ENCODE measurements at places on chromosomes 12 and 14.
A peak's percentile ranks its signal among the peaks of the same experiment; 100 is the strongest.

DNA sequence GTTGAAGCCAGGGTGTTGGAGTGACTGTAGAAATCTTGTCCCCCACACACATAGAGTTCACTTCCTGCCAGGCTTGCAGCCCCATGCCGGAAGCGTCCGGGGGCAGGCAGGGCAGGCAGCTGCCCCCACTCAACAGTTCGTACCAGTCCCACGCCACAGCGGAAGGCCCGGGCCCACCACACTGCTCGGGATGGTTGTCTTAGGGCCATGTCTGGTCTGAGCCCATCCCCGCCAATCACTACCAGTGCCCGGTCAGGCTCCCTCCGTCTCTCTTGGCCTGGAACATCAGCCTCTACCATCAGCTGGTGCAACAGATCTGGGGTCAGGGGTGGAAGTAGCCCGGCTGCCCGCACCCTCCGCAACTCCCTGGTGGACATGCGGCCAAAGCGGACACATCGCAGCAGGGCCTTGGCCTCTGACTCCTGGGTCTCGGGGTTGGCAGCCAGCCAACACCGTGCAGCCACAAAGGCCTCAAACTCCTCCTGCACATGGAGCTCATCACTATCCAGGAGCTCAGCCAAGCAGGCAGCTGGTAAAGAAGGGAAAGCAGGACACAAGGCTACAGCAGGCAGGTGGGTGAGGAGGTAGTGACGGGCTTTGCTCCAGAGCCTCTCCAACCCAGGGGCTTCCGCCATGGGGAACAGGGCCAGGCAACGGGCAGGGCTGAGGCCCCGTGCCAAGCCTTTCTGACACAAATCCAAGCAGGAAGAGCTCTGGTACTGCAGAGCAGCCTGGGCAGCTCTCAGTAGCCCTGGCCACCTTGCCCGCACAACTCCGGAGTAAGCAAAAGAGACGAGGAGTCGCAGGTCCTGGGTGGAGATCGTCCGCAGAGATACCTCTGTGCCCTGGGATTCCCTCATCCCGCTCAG is 5.9 kb downstream of the KLHL33 start:
- no peak for DNase-seq

DNA sequence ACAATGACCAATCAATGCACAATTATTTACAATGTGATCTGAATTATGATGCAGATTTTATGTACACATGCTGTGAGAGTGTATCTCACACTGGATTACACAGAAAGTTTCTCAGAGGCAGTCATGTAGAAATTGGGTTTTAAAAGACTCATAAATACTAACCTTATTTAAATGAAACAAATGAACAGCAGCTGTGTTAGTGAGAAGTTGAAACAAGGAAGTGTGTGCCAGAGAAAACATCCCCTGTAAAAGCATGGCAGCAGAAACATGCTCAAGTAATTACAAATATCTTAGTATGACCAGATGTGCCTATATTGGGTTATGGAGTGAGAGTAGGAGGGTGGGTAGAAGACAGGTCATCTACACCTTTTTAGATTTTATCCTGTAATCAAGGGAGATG is 723.7 kb downstream of the C12orf50 start:
- DNase-seq: no peak

DNA sequence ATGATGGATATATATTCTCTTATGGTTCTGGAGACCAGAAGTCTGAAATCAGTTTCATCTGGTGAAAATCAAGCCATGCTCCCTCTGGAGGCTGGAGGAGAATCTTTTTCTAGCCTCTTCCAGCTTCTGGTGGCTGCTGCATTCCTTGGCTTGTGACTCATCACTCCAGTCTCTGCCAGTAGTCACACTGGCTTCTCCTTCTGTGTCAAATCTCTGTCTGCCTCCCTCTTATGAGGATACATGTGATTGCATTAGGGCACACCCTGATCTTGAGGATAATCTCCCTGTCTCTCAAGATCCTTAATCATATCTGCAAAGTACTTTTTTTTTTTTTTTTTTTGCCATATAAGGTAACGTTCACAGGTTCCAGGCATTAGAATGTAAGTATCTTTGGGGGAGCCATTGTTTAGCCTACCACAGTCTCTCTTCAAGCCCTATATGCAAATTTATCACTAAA is 17.7 kb downstream of the DNAL1 start:
- DNase-seq: no peak

DNA sequence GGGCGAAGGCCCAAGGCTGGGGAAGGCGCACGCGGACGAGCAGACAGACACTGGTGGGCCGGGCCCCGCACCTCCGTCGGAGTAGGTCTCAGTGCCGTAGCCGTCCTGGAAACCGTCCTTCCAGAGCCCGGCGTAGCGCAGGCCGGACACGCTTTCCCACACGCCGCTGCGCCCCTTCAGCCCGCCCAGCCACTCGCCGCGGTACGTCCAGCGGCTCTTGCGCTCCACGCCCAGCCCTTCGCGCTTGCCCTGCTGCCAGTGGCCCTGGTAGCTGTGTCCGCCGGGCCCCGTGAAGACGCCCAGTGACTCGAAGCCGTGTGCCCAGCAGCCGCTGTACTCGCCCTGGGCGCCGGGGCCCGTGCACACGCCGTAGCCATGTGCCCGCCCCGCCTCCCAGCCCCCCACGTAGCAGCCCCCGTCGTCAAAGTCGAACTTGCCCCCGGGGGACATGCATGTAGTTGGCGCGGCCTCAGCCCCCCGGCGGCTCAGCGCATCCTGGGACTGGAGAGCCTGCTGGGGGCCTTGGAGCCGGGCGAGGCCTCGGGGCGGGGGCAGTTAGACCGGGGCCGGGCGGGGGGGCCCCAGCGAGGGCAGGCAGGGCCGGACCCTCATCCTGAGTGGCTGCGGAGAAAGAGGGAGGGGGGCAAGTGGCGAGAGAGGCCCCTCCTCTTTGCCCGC is 1.4 kb downstream of the JPH4 start:
- DNase-seq: no peak

GRCh38 chr14:68633131-68633991 is 159.5 kb downstream of the ZFP36L1 start:
- DNase-seq: peak; percentile 78

DNA sequence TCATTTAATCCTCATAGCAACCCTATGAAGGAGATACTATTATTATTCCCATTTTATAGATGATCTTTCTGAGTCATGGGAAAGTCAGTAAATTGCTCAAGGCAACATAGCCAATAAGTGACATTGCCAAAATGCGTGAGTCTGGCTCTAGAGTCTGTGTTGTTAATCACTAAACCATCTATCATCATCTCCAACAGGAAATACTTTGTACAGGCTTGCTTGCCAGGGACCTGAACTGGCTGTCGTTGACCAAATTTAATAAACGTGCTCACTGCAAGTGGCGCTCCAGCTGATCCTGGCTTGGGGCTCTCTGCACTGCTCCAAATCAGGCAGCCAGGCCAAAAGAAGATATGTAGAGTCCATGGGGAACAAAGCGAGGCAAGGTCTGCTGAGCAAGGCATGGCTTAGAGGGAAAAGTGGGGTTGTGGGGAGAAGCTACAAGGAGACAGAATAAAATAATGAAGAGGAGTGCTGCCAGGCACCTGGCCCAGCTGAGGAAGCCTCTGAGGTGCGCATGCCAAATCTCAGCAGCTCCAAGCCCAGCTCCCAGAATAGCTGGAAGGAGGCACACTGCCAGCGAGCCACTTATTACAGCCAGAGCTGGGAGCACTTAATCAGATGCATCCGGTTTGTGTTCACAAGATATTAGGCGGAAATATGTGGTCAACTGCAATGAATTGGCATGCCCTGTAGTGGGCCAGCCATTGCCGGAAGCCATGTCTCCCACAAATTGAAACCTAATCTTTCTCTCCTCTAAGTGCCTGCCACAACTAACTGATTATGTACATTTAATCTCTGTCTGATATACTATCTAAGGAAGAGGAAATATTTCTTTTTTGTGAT is 43.3 kb upstream of the PTPRO start:
- DNase-seq: peak; percentile 61

- no peak for DNase-seq
Measured at GRCh38 chr12:117000316-117000715, 89.6 kb downstream of the FBXW8 start.

DNA sequence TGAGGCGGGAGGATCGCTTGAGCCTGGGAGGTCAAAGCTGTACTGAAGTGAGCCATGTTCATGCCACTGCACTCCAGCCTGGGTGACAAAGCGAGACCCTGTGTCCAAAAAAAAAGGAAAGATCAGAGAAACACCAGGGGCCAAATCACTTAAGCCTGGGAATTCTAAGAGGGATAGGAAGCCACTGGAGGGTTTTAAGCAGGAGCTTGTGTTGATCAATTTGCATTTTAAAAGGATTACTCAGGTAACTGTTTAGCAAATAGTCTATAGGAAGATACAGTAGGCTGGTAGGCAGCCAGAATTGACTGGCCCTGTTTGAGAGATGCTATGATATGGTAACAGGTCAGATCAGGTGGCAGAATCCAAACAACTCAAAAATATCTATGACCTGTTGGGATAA is 162.7 kb downstream of the SPTSSA start:
- no peak for DNase-seq

DNA sequence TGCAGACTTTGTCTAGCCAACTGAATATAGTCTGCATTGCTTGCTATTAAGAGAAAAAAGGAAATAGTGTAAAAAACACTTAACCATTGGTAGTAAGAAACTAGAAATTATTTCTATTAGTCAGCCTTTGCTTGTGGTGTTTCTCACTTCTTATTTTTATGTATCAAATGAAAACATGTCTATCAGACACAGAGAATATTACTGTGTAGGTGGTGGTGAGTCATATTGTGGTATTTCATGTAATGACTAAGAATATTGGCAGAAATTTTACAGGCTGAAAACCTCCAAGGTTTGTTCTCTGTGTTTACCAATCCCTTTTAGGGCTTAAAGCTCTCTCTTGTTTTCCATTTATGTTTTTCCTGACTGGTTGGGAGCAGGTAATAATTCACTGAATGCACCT is 87.2 kb downstream of the DAAM1 start:
- DNase-seq: no peak

- no peak for DNase-seq
Measured at GRCh38 chr12:7114851-7115250, 5.8 kb upstream of the C1RL start.

GRCh38 chr14:97442363-97442762 is 645.2 kb downstream of the VRK1 start:
- no peak for DNase-seq

GRCh38 chr14:49908433-49908782 is 15.5 kb downstream of the ARF6 start:
- DNase-seq: no peak

DNA sequence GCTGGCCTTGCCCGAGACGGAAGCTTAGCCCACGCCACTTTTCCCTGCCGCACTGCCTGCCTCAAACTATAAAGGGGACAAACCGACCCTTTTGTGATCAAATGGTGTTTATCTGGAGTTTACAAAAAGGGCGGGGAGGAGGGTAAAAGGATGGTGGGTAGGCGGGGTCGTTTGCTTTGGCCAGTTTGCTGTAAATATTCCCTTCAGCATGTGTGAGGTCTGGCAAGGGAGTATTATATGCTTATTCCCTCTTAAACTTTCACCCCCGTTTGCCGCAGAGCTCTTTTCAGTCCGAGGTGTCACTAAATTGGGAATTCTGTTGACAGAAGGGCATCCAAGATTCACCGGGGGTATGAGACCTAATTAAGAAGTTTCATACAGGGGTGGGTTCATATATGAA is 3.8 kb upstream of the TBX3 start:
- DNase-seq: no peak

- no peak for DNase-seq
Measured at GRCh38 chr12:11746940-11747716, 97.7 kb downstream of the ETV6 start.

DNA sequence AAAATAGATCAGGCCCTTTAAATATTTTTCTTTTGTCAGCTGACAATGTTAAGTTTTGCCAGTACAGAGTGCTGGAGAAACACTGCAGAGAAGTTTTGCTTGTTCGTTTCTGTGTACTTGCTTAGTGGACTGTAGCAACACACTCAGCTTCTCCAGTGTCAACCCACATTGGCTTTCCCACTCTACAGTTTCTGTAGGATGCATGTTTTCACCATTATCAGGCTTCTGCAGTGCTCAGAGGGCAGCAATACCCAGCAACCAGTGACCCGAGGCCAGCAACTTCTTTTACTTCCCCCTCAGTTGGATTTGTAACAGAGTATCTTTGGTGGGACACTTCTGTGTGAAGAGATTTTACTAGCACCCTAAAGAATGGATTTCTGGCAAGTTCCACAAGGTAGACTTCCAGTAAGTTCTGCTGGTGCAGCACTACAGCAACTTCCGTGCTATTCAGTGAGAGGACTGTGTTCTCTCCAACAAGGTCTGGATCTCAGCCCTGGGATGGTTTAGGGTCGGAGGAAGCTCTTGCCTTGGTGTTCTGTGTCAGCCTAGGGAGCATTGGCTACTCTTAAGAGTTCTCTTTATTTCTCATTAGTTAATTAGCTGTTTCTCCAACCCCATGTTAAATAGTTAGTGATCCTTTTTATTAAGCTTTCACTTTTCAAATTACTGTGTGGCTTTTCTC is 70.4 kb downstream of the FUT8 start:
- DNase-seq: no peak

All from hindlimb muscle (tissue), 1 donor.